T follicular helper cell (primary cell): ENCODE measurements at places on chromosomes 13 and 19.

DNA sequence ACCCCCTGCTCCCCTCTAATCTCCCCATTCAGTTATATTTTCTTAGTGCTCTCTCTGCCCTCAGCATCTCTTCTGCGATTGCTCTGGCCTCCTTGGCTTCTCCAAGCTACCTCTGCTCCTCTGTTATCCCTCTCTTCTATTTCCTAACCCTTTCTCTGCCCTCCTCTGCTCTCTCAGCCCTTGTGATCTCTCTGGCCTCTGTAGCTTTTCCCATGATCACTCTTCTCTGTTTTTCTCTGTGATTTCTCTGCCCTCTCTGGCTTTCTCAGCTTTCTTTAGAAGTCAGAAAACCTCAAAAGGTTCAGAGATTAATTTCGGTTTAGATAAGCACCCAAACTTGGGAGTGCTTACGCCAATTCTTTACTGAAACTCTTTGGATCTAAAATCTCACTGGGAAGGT, 795.0 kb downstream of the DIAPH3 start:
- DNase-seq = no peak

- DNase-seq = no peak
Observed at GRCh38 chr19:8158411-8159074, 9.2 kb upstream of the FBN3 start.

- peak; percentile 53 for DNase-seq
Observed at GRCh38 chr19:518598-519231, 11.4 kb downstream of the TPGS1 start.

DNA sequence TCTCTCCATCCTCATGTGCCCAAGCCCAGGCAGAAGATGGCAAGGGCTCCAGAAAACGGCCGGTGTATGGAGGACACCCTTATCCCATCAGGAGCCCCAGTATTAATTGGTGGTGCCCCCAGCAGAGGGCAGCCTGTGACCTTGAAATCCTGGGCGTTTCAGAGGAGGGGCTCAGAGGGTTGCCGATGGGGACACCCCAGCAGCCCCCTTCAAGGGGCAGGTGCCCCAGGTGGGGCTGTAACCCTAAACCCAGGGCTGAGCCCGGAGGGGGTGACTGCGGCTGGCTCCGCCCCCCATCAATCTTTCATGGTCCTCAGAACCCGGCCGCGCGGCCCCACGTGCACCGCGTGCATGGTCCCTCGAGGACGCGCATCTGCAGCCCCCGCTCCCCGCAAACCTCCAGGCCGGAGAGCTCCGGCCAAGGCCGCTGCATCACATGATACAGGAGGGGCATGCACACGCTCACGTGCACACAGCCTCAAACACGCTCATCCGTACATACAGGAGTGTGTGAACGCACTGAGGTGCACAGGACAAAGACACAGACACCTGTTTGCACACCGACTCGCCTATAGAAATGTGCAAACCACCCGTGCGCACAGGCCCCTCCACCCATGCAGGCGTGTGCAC, 949 bp downstream of the RAB3A start:
- DNase-seq = no peak

DNA sequence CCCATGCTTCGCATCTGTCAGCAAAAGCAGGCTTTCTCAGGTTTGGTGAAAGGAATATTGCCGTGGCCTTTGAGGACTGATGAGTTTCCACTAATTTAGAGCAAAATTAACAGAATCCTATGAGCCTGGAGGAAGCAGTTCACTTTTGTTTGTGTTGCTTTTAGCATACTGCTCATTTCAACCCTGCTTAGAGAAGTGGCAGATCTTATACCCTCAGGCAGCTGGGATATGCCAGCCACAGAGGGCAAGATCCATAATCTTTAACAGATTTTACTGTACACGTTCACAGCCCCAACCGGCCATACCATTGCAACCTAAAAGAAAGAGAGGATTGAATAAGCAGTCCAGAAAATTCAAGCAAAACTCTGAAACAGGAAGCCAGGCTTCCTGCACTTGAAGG, 60.5 kb downstream of the COL4A2 start:
- DNase-seq = no peak

DNA sequence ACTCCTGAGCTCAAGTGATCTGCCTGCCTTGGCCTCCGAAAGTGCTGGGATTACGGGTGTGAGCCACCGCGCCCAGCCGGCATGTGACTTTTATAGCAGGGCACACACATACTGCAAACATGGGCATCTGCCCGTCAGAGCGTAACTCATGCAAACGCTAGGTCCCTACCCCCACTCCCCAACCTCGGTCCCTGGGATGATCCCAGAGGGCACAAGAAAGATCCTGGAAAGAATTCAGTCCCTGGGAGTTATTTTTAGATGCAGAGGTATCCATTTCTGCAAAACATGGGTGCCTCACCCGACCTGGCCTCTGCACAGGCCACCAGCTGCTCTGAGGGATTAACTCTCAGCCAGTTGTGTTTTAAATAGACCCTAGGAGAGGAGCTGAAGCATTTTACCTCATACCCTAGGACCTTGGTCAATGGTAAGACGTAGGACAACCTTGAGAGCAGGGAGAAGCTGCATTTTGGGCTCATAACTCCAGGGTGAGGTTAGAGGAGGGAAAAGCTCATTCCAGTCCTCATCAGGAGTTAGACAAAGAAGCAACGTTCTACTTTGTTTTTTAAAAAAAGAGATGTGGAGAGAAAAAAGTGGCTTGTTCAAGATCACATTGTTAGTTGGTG, 10.8 kb downstream of the TMEM38A start:
- DNase-seq = no peak
